ENCODE measurements at places on chromosomes 4 and X. TPM values are rescaled to one million over a fixed set of nuclear protein-coding genes. Genes with fewer than 3 reads are reported as not detected.

XK gene
- 0.61 TPM for polyA plus RNA-seq

CRMP1 gene
- polyA plus RNA-seq, result 2.3 TPM

C4orf50 gene
- under 0.01 TPM for polyA plus RNA-seq

TCP11X2 gene
- not detected for polyA plus RNA-seq

MTCP1 gene
- polyA plus RNA-seq, result 64.1 TPM

EGFL6 gene
- polyA plus RNA-seq, result 3.0 TPM

RTL5 gene
- polyA plus RNA-seq, result 1.2 TPM

NPY5R gene
- 0.04 TPM for polyA plus RNA-seq

HEPH gene
- polyA plus RNA-seq, result 1.1 TPM

CT45A1 gene
- polyA plus RNA-seq, result not detected

GALNTL6 gene
- polyA plus RNA-seq, result not detected

PAGE2 gene
- polyA plus RNA-seq, result not detected

SOX3 gene
- polyA plus RNA-seq, result not detected

MAGEA12 gene
- polyA plus RNA-seq, result not detected

MED28 gene
- 9.8 TPM for polyA plus RNA-seq

FHIP1A gene
- polyA plus RNA-seq, result 5.4 TPM

FGA gene
- polyA plus RNA-seq, result not detected

JAKMIP1 gene
- polyA plus RNA-seq, result 0.31 TPM

CORIN gene
- polyA plus RNA-seq, result 0.09 TPM

CNGA2 gene
- polyA plus RNA-seq, result not detected

PRKG2 gene
- 0.45 TPM for polyA plus RNA-seq

CABS1 gene
- polyA plus RNA-seq, result not detected
